Stimulated activated CD8-positive, alpha-beta memory T cell treated with anti-CD3 and anti-CD28 coated beads, Interleukin-12 subunit alpha, Interleukin-12 subunit beta, amount 100 ng/mL, for 1 hour (primary cell): ENCODE measurements at places on chromosomes 3 and 15.

DNA sequence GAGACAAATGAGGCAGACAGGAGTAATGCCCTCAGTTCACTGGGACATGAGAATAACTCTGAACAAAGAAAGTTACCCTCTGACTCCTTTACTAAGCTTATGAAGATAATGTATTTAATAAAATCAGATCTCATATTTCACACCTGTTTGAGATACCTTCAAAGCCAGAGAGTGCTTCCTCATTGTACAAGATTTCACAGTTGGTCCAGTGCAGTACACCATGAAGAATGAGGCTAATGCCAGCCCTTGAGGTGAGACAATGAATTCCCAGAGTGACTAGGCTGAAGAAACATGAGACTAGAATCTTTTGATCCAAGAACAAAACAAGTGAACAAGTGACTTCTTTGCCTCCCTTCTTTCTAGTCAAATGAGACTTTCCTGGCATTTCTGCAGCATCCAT, 1133.8 kb downstream of the TUSC7 start:
- no peak for DNase-seq

- DNase-seq = no peak
Measured at GRCh38 chr3:141926929-141927328, 50.5 kb downstream of the ATP1B3 start.

DNA sequence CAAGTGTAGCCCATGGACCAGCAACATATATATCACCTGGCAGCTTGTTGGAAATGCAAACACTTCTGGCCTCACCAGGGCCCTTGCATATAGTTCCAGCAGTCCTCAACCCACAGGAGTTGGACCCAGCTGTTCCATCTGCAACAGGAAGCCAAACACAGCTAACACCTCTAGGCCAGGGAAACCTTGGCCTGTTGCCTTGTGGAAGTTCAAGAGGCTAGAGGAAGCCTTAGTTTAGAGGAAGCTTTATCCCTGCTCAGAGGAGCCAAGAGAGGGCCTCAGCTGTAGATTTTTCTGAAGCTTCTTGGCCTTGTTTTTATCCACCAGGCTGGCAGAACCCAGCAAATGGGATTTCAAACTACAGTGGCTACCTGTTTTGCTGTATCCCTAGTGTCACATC, 11.4 kb downstream of the FHIT start:
- DNase-seq = no peak

GRCh38 chr3:132198516-132198915, 118.7 kb upstream of the ACP3 start:
- DNase-seq = no peak

GRCh38 chr3:186194451-186194811, 85.5 kb upstream of the ETV5 start:
- DNase-seq = no peak

- no peak for DNase-seq
Measured at GRCh38 chr3:124802702-124803101, 72.5 kb downstream of the UMPS start.

GRCh38 chr3:104561324-104561723, 805.4 kb upstream of the ALCAM start:
- no peak for DNase-seq

DNA sequence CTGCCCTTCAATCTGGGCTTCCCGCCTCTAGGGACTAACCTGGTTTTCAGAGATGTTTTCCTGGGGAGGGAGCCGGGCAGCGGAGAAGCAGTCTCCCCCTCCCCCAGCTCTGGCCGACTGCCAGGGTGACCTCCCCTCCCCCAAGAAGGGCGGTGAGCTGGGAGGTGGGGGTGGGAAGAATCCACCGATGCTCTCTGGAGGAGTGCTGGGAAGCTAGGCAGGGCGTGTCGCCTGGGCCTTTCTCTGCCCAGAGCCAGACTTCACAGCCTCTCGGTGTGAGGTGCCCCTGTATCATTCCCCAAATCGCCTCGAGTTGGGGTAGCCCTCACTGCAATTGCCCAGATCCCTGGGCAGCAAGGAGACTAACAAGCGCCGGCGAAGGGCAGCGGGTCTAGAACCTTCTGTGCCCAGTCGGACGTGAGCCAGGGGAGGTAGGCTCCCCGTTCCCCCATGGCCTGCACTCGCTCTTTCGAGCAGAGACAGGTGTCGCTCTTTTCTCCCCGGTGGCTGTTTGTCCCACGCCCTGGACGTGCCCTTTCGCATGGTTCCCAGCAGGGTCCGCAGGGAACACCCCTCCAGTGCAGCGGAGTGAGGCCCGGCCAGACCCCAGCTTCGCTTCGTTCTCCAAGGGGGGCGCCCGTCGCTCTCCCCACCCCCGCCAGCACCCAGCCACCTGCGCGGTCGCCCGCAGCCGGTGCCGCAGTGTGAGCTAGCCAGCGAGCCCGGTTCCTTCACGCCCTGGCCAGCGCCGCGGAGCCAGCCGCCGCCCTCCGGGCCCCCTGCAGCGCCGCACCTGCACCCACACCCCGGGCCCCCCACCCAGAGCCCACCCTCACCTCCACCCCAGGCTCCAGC, 1.1 kb downstream of the RAB6B start:
- DNase-seq = no peak

DNA sequence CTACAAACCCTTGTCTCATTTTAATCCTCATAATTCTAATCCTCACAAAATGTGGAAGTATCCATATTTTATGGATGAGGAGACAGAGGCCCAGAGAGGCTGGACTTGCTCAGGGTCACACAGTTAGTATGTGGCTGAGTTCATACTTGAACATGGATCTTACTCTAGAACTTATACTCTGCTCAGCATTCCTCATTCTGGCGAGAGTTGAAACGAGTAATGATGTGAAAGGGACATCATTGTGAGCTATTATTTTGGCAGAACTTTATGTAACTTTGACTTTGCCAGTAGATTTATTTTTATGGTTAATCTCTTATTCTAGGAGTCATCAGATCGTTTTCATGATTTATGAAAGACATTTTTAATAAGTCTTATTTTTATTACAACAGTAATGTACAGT, 17.5 kb downstream of the AKAP13 start:
- no peak for DNase-seq

- no peak for DNase-seq
Measured at GRCh38 chr3:101988596-101988995, 139.3 kb downstream of the NFKBIZ start.

- no peak for DNase-seq
Measured at GRCh38 chr3:52769786-52770455, 819 bp downstream of the NEK4 start.

DNA sequence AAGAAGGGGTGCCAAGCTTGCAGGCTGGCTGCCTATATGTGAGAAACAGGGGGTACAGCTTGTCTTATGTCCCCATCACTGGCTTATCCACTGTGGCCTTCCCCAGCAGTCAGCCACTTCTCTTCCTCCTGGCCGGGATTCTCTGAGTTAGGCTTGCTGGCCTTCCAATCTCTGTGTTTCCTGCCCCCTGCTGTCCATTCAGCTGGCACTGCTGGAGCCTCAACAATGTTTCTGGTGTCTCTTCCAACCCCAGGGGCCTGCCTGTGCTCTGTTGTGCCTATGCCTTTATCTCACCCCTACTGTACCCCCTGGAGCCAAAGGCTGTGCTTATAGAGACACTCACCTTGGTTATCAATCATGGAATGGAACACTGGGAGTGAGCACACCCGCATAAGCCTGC, 36.5 kb downstream of the ANAPC13 start:
- no peak for DNase-seq

GRCh38 chr15:92107510-92107909, 254.0 kb downstream of the SLCO3A1 start:
- DNase-seq = no peak

DNA sequence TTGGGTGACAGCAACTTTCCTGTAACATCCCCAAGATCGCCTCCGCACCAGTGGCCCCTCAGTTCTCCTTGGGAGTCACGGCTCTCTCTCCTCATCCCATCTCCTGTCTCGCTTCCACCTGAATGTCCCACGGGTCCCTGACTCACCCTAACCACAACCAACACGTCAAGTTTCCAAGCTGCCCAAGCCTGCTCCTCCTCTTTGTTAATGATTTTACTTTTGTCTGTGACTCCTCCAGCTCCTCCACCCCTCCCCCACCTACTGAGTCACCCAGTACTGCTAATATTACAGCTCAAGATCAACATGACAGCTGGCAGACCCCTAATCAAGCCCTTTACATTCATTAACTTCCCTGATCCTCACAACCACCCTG, 39.3 kb downstream of the BDH1 start:
- no peak for DNase-seq

DNA sequence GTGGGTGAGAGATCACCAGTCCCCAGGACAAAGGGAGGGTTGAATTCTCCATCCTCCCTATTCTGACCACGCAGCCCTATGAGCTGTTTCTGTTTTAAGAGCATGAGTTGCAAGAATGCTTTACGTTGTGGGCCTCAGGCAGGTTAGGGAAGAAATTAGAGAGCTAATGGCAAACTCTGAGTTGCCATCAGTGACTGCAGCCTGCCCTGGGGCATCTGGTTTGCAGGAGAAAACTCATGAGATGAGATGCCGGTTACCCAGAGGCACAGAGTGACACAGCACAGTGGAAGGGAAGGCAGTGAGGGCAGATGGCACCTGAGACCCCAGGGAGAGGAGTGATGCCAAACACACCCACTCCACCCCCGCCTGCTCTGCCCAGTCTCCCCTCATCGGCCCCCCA, 265.3 kb downstream of the CD47 start:
- DNase-seq = no peak

GRCh38 chr15:23536659-23537058, 28.8 kb upstream of the MKRN3 start:
- DNase-seq = no peak
